Activated CD4-positive, alpha-beta T cell treated with anti-CD3 and anti-CD28 coated beads, Interleukin-2, amount 10 ng/mL, durations not matched to agents 7 days and 5 days (primary cell): ENCODE measurements at places on chromosomes 2 and 18. TPM values are rescaled to one million over a fixed set of nuclear protein-coding genes. Genes with fewer than 3 reads are reported as not detected.

CD8B gene
- 1.3 TPM for total RNA-seq

GRCh38 chr2:40027968-40028367, 248.9 kb upstream of the THUMPD2 start:
- no peak for DNase-seq

TNFAIP6 gene
- total RNA-seq = not detected

DNA sequence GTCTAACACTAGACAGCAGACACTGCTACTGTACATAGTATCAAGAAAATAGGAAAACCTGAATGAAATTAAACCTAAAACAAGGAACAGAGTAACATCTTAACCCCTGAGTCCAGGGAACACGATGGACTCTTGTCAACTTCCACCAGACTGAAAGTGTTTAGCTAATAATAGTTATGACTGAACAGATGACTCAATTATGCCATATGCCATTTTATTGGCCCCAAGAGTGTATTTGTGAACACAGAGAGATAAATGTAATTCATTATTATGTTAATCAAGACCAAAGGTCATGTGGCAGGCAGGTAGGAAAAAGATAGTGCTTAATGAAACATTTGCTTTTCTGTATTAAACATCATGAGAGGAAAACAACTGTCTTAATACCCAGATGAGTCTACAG, 58.0 kb downstream of the NYAP2 start:
- DNase-seq = no peak

GRCh38 chr2:53787614-53788289, 908 bp downstream of the ERLEC1 start:
- peak; percentile 10 for DNase-seq

FOXI3 gene
- total RNA-seq = not detected

DNA sequence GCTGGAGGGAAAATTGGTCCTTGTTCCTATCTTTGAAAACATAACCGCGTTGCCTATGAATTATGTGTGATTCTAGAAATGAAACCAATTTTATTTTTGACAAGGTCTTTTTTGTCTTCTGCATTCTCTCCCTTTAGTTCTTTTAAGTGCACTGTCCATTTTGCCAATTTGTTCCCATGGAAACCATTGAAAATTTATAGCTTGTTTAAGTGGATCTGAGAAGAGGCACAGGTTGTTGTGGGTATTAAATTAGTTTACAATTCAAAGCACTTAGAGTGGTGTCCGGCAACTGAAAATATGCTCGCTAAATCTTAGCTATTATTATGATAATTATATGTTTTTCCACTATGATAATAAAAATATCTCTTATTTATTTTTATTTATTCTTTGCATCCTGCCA, 107.5 kb upstream of the FSHR start:
- DNase-seq = no peak

DNA sequence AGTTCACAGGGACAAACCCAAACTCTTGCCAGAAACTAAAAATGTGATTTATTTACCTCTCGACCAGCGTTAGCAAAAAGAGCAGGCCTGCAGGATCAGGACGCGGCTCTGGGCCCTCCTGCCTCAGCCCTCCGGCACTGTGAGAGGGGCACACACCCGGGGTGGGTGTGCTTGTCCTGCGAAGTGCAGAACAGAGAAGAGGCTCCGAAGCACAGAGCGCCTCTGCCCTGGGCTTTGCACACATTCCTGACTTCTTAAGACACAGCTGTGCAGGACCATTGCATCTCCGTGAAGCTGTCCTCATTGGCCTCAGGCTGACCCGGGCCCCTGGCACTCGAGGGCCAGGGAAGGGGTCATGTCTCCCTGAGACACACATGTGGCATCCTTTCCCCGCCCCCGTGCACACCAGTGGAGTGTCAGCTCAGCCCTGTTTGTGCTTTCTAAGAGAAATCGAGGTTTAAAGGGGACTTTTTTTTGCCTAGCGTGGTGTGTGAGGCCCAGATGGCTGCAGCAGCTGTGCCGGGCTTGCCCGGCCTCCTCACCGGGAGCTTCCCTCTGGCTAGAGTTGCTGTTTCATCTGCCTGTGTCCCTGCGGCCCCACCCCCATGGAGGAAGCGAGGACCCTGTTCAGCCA, 9.9 kb upstream of the NFATC1 start:
- no peak for DNase-seq

ARHGAP25 gene
- total RNA-seq = 94.9 TPM

DNA sequence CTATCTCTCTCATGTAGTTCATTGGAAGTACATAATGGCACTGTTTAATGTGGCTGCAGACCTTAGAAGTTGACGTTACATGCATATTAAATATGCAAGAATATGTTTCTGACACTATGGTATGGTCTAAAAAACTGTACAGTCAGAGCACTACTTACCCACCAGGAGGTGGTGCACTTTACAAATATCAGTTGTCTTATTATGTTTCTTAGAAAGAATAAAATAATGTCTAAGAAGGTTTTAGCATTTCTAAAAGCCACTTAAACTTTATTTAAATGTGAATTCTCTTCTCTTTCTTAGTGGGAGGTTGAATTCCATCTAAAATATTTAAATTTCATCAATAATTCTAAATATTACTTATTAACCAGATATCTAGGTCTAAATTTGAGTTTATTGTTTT, 4.3 kb downstream of the TMEFF2 start:
- DNase-seq = no peak

- no peak for DNase-seq
Observed at GRCh38 chr2:64374686-64375085, 79.3 kb upstream of the LGALSL start.

MALL gene
- not detected for total RNA-seq

DNA sequence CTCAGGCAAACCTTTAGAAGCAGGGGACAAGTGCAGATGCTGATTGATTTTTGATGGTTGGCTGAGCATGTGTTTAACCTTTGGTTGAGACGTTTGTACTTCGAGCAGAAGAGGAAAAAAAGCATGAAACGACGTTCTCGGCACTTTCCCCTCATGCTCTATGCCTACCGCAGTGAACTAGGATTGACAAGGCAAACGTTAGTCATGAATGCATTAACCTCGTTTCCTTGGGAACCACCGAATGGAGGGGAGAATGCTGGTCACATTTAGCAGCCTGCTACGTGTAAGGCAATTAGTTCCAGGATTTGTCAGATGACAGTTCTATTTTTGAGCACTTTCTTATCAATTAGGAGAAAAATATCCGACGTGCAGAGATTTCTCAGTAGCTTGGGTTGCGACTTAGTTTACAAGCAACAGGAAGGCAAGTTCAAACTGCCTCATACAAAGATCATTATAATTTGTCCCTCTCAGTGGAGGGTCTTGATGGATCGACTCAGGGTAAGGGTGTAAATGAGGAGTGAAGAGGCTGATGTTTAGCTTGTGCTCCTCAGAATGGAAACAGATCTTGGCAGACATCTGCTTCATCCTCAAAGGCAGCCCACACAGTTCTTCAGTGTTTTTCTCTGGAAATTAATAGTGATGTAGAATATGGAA, 47.4 kb upstream of the GPR45 start:
- no peak for DNase-seq

GRCh38 chr2:138445227-138445626, 56.3 kb upstream of the SPOPL start:
- no peak for DNase-seq

BCL11A gene
- total RNA-seq = 0.30 TPM

ALLC gene
- not detected for total RNA-seq

HS6ST1 gene
- total RNA-seq = 8.4 TPM

C2orf74 gene
- total RNA-seq = 9.1 TPM

DNA sequence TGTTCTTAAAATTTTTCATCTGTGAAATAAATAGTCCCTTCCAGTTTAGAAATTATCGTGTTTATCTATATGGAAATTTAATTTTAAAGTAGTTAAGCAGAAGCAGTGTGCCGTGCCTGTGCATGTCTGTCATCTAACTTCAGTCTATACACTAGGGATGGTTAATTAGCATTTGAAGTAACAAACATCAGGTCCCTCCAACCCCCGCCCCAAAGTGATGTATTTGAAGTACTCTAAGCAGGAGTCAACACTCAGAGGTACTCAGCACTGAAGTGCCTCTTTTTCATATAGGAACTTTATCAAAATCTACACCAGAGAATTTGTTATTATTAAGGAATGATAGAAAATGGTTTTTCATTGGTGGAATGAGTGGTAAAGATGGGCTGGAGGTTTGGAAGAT, 33.0 kb downstream of the LANCL1 start:
- DNase-seq = no peak

DNA sequence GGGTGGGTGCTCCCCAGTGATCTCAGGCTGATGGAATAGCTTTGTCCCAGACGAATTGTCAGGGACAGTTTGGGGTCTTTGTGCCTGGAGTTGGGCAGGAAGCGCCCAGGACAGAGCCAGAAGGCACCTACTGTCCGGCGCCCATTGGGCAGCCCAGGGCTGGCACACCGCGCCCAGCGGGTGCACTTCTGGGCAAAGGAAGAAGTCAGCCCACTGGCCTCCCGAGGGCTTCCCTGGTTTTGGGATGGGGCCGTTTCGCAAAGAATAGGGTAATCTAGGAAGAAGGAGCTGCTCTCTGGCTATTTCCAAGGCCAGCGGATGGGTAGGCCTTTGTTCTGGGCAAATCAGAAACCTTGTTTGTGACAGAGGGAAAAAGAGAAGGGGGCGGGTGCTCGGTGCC, 3.5 kb upstream of the SIX2 start:
- no peak for DNase-seq

DNA sequence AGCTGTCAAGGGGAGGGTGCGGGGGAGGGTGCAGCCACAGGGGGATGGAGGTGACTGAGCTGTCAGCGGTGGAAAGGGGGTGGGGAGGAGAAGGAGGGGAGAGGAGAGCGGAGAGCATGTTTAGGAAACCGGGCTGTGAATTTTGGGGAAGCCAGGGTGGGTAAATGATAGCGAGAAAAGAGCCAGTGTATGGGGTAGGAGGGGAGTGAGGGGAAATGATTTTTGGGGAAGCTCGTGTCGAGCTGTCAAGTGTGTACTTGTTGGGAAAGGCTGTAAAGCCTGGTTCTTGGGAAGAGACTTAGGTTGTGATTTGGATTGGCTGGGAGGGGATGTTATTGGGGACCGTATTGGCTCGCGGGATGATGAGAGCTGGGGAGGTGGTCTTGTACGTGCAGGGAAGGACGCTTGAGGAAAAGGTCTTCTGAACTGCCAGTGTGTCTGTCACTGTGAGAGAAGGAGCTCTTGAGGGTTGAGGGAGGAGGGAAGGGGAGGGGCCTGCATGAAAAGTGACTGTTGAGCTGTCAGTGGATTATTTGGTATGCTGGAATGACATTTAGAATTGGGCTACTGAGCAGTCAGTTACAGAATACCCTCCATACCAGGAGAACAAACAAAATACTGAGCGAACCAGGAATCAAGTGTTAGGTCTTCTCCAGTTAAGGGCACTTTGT, 1.0 kb downstream of the UBR3 start:
- peak; percentile 59 for DNase-seq

DNA sequence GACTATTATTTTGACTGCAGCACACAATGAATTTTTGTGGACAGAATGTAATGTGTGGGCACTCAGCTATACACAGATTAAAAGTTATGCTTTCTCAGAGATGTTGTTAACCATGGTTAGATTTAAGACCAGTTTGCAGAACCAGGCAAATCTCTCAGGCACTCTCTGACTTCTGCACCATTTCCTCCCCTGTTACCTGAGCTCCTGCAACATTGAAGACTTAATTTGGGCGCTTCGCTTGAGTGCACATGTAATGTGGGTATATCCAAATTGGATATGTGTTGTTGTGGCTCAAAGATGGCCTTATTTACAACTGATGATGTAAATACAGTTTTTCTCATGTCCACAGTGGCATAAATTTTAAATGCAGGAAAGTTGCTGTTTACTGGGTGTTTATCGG, 469.4 kb downstream of the PTPRM start:
- no peak for DNase-seq

DNA sequence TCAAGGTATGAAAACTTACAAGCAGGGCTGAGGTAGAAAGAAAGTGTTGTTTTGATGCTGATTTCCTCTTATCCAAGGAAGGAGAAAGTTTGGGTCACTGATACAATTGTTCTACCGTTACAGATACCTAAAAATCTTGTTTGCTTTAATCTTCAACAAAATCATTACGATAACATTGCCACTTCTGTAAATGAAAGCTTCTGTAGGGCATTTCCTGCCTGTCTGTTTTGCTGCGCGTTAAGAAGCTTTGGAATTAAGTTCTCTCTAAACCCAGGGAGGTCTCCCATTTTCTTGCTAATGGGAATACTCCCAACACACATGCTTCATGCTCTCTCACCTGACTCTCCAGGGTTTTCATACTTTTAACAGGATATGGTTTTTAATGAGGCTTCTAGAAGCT, 258.5 kb downstream of the PTGR3 start:
- no peak for DNase-seq

GALNT3 gene
- 9.0 TPM for total RNA-seq

PGAP1 gene
- total RNA-seq = 39.0 TPM

DNA sequence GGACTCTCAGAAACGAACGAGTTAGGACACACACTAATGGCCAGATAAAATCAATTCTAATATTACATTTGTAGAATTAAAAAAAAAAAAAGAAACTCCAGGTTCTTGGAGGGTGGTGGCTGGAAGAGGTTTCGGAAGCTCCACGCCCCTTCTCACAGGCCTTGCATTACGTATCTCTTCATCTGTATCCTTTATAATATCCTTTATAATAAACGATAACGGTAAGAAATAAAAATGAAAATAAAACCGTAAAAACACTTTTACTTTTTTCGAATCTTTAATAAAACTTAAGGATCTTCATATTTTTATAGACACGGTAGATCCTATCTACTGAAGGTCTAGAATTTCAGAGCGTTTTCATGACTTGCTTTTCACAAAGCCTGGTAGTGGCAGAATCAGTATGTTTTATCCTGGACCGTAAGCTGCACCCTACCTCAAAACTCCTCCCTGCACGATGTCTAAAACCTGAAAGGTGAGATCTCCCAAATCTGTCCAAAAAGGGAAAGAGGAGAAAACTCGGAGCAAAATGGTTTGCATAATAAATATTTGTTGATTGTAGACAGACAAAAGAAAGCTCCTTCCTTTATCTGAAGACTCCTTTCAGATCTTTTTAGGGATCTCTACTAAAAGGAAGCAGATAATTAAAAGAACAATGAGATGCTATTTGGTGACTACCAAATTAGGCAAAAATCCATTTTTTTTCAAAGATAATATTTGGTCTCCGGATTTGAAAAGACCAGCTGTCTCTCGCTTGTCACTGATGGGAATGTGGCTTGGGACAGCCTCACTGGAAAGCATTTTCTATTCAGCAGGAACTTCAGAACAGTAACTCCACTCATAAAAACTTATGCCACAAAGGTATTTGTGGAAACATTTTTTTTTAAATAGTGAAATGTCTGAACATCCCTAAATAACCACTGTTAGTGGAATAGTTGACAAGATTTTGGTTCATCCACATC, 2.0 kb upstream of the CXCR4 start:
- no peak for DNase-seq

ACOXL gene
- total RNA-seq = 0.15 TPM

ABCA12 gene
- not detected for total RNA-seq
